IMR-90 (cell line): ENCODE measurements at places on chromosomes 11 and 22.

GRCh38 chr22:49291781-49292180 is 535.9 kb downstream of the BRD1 start:
- no peak for DNase-seq

DNA sequence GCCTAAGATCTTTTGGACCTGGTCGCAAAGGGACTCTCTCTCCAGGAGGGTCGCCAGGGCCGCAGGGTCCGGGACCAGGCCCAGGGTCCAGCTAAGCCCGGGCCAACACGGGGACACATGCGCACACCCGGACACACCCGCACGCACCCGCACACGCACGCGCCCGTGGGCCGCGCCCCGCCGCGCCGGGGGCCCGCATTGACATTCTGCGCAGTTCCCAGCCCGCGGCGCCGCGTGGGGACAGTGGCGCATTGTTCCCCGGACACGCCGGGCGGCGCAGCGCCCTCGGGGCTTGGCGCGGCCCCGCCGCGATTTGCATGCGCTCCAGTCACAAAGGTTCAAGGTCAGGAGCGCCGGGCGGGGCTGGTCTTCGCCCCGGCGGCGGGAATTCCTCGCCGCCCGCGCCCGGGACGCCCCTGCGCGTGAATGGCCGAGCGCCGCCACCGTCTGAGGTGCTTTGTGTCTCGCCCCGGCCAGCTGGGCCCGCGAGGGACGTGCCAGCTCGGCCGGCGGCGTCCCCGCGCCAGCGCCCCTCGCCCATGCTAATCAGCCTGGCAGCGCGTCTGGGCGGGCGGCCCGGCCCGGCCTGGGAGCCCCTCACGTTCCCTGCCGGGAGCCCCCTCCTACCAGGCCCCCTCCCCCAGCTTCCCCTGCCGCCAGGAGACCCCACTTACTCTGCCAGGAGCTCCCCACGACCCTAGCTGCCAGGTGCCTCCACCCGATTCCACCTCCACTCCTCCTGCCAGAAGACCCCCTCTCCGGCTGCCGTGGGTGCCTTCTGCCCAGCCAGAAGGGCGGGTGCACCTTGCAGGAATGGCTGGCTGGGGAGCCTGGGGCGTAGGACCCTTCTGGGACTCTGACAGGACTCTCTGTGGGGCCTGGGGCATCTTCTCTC is 50.5 kb upstream of the WNT7B start:
- no peak for DNase-seq

DNA sequence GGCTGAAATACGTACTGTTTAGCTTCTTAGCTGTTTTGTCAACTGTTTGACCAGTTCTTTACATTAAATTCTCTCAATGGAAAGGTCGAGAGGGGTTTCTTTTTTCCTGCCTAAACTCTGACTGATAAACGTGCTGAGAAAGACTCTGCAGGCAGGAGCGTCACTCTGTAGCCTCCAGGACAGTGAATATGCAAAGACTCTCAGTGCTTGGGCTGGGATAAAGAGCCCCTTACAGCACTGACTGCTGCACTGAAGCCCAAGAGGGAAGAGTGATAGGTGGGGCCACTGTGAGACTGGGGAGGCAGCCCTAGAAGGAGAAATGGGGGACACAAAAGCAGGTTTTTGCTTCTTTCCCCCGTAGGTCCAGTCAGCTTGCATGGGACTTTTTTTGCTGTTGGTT is 213.5 kb downstream of the TENM4 start:
- no peak for DNase-seq

DNA sequence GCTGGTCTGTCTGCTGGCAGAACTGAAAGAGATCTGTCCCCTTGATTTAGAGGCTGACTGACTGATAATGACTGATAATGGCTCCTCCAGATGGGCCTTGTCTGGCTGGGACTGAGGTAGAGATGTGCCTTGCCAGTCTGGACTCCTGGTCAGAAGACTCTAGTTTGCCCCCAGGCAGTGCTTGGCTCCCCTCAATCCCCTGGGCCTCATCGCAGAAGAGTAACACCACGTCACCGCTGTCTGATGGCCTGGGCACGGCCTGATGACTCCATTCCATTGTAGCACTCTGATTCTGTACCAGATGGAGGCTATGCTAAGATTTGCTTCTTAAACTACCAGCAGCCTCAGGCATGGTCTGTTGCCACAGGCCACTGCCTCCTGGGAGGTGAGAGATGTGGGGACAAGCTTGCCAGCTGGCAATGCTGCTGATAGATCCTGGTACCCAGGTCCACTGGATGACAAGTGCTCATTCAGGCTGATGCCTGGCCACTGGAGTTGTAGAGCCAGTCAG is 19.1 kb downstream of the CYB5R2 start:
- no peak for DNase-seq

DNA sequence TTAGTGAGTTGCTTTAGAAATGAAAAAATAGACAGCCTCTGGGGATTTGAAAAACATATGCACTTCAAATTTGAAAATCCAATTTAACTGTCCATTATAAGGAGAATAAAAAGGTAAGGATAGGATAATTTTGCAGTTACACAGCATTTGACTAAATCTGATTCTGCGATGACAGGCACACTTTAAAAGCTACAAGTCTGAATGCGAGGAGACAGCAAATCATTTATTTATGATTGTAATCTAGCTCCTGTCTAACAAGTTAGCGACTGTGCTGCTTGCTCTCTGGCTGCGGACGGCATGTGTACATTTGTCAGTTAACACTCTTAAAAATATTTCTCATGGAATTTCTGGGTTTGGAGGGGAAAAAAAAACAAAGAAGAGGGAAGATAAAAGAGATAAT is 514.8 kb downstream of the MN1 start:
- no peak for DNase-seq
